ENCODE measurements at places on chromosomes 12 and 14.

DNA sequence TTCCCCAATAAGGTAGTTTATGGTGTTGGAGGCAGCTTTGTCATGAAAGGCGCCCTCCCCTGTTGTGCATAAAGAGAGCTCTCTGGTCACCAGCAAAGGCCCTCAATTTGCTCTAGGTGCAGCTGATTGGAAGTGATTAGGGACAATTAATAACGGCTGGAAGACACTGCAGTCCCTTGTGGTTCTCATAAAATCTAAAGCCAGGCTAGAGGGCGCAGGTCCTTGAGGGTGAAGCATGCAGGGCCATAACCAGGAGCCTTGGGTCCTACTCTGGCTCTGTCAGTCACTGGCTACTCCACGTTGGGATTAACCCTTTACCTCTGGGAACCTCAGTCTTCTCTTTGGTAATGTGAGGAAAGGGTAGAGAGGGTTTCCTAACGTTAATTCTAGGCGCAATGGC lies 1.9 kb downstream of the DAAM1 start:
- no peak for DNase-seq

GRCh38 chr14:99605299-99605961 lies 1.4 kb upstream of the CCDC85C start:
- peak; percentile 48 for DNase-seq

GRCh38 chr12:104649217-104649824 lies 192.6 kb downstream of the CHST11 start:
- no peak for DNase-seq

GRCh38 chr14:76518366-76518765 lies 142.4 kb downstream of the ESRRB start:
- no peak for DNase-seq

DNA sequence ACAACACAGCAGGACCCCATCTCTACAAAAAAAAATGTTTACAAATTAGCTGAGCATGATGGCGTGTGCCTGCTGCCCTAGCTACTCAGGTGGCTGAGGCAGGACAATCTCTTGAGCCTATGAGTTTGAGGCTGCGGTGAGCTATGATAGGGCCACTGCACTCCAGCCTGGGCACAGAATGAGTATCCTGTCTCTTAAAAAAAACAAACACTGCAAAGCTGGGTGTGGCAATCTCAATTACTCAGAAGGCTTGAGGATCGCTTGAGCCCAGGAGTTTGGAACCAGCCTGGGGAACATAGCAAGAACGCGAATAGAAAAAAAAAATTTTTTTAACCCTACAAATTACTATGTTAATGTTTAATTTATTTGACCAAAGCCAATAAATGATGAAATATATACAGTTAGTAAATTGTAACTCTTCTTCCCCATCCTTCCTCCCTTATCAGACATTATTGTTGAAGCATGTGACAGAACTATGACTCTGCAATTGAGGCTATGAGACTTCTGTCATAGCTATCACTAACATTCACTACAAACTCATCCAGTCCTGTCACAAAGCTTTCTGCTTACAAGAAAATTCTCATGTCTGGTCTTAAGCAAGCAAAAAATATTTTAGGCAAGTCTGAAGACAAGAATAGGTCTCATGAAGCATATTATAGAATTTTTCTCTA lies 9.8 kb downstream of the BTBD7 start:
- DNase-seq, result no peak

DNA sequence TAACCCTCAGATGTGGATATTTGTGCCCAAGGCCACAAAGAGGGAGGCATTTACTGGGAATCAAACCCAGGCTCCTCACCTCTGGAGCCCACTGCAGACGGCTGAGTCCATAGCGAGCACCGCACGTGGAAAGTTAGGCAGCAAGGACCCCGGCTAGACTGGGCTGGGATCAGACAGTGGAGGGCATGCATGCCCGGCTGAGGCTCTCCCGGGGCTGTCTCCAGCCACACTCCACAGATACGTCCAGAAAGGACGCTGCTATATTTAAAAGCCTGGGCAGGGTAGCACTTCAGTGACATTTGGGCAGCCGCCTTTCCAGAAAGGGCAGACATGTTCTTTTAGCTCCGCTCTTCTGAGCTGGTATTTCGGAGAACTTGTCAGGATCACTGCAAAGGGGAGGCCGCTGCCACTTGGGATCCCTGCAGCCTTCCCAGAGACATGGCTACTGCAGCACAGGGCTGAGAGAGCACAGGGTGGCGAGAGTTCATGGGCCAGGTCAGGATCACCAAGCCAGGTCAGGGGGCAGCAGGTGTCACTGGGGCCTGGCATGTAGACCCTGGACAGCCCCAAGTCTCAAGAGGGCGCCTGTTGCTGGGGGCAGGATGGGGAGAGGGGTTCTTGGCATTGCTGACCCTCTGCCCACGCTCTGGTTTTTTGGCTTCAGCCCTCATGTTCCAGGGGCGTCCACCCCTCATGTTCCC lies 121.7 kb downstream of the PHETA1 start:
- DNase-seq, result no peak

DNA sequence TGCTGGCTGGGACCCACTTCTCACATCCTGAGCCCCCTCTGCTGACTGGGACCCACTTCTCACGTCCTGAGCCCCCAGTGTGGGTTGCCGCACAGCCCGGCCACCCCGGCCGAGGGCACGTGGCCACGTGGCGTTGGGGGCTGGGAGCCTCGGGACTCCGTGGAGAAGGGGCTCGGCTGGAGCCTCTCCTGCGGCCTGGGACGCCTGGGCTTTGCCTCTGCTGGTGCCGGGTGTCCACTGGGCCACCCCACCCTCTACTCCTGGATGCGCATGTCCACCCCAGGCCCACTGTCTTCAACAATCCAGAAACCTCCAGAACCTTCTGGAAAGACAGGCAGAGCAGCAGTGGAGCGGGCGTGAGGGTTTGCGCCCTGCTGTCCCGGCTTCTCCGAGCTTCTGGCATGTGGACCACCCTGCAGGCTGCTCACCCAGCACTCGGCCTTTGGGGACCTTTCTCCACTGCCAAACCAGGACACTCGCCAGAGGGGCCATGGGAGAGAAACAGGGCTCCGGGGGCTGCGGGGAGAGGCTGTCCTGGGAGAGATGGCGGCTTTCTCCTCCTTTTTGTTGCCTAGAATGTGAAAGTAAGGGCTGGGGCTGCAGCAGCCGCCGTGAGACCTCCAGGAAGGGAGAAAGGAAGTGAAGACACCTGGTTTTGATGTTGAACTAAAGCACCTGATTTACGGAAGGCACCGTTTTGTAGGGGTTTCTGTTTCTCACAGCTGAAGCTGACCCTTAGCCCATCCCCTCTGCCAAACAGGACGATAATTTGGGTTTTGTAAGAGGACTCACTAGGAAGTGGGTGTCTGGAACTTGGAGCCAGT lies 30.0 kb downstream of the NOC4L start:
- no peak for DNase-seq

DNA sequence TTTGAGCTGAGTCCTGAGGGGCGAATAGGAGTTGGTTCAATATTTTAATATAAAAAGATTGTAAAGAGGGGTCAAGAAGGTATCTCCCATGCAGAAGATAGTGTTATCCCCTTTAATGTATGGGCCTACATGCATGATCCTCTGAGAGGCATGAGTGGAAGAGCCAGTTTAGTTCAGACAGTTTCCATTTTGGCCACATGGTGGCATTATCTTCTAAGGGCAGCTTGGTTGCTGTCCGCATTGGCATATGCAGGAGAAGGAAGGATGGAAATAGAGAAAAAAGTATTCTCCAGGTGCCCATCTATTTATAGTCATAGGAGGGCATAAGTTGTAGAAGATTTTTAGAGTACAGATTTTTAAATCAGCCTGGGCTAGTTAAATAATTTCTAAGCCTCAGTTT lies 5.4 kb downstream of the SAMD4A start:
- no peak for DNase-seq

DNA sequence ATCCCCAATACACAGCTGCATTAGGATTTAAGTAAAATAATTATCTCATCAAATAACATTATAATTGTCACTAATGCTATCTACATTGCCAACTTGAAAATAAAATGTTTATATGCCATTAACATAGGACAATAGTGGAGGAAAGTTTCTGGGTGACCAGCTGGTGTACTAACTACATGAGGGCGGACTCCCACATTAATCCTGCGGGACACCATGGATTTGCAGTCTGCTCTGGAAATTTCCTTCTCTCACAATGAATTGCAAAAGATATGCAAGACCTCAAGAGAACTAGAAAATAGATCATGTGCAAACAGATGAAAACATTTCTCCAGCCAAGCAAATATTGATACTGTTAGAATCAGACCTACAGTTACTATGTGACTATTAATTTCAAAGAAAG lies 390.1 kb downstream of the NAV3 start:
- no peak for DNase-seq

DNA sequence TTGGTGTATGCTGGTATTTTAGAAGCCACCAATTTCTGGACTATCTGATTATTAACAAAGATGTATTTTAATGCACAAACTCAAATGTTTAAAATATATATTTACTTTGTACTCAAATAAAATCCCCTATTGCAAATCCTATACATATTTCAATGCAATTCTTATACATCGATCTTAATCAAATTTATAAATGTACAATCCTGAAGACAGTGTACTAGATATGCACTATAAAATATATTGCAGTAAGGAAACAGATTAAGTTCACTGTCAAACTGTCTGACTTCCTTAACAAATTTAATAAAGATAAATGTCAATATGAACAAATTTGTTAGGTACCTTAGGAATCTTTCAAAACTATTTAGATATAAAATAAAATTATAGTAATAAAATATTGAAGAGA lies 43.9 kb downstream of the FOXA1 start:
- no peak for DNase-seq

DNA sequence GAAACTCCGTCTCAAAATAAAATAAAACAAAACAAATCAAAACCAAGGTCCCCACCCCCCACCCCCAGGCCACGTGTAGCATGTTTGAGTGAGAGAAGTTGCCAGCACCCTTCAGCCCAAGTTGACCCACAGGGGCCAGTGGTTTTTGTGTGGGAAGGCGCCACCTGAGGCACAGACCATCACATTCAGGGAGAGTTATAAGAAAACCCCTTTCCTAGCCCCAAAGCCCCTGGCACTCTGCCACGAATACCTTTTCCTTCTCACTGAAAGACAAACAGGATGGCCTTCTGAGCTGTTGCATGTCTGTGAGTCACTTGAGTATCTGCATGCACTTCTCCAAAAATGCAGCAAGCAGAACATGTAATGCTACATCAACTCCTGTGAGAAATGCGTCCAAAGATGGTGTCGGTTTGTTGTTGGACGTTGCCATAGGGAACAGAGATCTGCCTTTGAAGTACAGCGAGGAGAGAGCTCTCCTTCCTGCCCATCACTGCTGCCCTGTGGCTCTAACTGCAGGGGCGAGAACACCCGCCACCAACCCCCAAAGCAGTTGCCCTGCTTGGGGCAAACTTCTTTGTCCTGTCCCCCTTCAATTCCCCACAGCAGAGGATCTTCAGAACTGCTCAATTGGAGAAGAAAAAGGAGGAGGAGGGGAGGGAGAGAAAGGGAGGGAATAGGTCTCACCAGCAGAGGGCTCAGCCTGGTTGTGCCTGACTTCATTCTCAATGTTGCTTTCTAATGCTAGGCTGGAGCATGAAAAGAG lies 2.7 kb upstream of the TRAF3 start:
- no peak for DNase-seq

DNA sequence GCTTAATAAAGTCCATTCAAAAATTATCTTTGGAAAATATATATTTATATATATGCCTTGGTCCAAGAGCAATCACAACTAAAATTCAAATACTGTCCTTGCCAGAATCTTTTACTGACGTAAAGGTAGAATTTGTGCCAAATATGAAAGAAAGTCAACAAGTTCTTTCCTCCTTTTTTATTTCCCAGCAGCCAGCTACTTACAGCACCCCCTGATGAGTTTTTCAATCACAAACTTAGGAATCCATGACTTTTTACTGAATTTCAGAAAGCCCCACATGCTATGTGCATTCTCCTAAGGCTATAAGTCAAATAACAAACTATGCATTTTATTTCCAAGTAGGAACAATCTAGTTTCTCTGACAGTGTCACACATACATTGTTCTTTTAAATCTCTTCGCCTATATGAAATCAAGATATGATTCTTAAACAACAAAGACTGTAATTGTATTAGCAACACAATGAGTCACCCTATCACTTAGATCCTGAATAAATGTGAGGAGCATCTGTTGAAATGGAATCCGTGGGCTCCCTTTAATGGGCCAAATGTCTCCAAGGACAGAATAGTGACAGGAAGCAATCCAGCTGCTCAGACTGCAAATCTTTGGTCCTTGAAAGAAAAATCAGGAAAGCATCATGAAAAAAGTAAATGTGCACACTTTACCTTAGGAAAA lies 271.4 kb downstream of the DUSP6 start:
- no peak for DNase-seq

- DNase-seq, result no peak
These were observed 7.5 kb upstream of the RNASE9 start for GRCh38 chr14:20568393-20568792.

DNA sequence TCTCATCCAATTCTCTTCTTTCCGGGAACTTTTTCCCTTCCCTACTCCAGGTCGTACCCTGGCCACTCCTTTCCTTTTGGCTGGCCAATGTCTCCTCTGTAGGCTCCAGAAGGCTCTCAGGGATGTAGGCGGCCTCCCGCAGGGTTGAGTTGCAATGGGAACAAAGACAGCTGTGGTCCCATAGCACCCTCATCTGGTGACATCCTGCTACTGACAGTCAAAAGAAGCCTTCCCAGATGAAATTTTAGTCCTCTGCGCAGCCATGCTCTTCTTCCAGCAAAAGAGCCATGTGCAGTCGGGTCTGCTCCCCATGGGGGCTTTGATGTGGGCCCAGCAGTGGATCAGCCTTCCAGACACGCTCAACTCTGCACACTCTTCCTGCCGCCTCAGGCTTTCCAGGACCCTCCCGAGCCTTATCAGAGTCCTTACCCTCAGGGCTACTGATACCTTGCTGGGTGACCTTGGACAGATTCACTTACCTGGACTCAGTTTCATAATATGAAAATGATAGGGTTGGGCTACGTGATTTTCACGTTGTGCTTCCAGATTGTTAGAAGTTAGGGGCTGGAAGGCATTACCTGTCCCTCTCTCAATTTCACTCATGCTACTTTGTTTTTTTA lies 5.5 kb upstream of the CELA1 start:
- DNase-seq, result no peak

DNA sequence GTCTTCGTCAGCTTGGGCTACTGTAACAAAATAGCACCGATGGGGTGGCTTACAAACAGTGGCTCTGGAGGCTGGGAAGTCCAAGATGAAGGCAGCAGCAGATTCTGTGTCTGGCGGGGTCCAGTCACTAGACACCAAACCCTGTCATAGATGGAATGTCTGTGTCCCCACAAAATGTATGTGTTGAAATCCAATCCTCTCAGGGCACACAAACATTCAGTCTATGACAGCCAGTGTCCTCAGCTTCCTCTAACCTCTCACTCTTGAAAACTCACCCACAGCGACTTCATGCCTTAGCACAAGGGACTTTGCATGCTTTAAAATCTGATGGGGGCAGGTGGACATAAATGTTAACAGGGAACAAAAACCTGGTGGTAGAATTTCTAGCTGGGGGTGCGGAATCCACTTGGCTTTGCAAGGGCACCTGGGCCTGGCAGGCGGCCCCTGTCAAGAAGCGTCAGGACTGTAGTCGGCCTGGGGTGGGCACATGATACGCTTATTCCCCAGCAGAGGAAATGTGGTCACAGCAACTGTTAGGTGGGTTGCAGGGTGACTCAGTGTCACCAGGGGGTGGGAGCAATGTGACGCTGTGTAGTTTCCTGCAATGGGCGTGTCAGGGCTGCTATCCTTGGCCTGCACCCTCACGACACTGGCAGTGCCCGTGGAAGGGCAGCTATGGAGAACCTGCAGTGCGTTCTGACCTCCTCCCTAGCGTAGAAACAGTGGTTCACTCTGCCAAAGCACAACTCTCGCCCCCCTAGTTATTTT lies 17.7 kb downstream of the RIN3 start:
- peak; percentile 68 for DNase-seq
